ENCODE measurements at places on chromosomes 2 and 18.

DNA sequence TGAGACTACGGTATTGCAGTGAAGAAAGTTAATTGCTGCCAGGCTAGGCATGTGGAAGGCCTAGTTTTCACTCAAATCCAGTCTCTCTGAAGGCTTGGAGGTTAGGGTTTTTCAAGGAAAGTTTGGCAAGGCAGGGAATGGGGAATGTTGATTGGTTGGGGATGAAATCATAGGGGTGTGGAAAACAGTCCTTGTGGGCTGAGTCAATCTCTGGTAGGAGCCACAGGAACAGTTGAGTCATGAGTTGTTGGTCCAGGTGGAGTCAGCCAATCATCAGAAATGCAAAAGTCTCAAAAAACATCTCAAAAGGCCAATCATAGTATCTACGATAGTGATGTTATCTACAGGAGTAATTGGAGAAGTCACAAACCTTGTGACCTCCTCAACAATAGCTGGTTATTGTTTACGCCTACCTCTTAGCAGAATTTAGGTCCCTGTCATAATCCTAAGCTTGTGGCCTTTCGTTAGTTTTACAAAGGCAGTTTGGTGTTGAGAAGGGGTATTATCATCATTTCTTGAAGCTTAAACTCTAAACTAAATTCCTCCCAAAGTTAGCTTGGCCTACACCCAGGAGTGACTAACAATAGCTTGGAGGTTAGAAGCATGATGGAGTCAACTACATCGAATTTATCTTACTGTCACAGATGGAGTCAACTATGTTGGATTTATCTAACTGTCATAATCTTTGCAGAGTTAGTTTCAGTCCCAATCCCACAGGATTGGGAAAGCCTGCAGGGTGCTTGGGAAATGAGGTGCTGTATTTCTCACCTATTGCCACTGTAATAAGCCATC lies 33.7 kb upstream of the APCDD1 start:
- DNase-seq = no peak

DNA sequence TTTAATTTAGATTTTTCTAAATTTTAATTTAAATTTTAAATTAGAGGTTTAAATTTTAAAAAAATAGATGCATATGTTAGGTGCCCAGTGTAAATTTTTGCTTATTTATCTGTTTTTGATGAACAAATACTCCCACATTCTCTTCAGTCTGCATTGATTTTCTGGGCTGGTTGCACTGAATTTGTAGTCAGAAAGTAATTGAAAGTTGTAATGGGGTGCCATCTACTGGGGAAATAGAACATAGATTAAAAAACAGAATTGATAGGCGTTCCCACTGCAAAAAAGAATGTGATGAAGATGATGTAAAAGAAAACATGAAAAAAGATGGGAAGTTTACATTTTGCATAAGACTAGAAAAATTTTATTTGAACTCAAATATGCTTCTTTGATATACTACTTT lies 51.7 kb upstream of the CCDC85A start:
- peak; percentile 77 for DNase-seq

DNA sequence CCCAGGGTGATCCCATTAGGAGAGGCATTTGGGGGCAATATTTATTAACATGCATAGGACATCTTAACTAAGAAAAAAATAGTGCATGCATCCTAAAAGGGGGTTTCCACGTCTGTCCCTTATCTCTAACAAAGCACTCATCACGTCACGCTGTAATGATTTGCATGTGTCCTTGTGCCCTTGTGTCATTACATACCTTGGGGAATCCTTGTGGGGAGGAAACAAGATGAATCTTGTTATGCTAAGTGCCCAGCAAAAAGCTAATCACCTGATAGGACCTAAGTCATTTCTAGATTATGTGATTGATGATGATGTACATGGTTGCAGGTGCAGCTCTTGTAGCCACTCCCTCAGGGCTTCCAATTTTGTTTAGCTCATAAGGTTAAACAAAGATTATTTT lies 250.9 kb downstream of the FBXO15 start:
- peak; percentile 6 for DNase-seq

DNA sequence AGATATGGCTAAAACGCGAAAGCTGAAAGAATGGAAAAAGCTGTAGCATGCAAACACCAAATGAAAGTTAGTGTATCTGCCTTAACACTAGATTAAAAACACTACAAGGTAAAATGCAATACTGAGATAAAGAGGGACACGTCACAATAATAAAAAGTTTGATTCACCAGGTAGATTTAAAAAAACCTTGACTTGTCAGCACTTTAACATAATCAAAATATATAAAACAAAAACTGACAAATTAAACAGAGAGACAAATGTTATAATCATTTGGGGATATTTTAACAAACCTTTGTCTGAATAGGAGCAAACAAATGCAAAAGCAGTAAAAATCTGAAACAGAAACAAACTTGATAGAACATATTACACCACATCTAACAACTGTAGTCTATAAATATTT lies 18.3 kb downstream of the TLK1 start:
- DNase-seq = no peak

GRCh38 chr2:135790423-135790822 lies 46.6 kb downstream of the LCT start:
- DNase-seq = no peak

DNA sequence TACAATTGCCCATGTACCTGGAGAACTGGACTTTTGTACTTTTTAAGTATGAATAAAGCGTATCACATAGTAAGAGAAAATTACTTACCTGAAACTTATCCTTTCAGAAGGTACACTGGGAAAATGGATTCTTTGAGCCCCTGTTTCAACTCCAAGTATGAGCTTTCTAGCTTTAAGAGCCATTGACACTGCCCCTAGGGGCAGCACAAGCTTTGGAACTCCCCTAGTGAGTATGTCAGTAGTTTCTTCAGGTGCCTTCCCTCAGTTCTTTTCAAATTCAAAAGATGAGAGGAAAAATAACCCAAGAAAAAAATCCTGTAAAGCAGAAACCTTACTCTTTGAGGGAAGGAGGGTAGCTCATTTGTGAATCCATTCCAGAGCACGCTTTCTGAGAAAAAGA lies 124.1 kb downstream of the MEMO1 start:
- DNase-seq = peak; percentile 46

GRCh38 chr2:25794544-25795276 lies 83.6 kb downstream of the ASXL2 start:
- no peak for DNase-seq

- no peak for DNase-seq
These were observed 123.4 kb upstream of the CDH20 start for GRCh38 chr18:61209801-61210200.

GRCh38 chr2:129585760-129586159 lies 393.7 kb upstream of the RAB6C start:
- DNase-seq = no peak

GRCh38 chr18:11114653-11115052 lies 34.7 kb downstream of the PIEZO2 start:
- no peak for DNase-seq

Measured in NAMALWA (cell line).